ENCODE measurements at places on chromosomes 12 and 14.
A peak's percentile ranks its signal among the peaks of the same experiment; 100 is the strongest.

DNA sequence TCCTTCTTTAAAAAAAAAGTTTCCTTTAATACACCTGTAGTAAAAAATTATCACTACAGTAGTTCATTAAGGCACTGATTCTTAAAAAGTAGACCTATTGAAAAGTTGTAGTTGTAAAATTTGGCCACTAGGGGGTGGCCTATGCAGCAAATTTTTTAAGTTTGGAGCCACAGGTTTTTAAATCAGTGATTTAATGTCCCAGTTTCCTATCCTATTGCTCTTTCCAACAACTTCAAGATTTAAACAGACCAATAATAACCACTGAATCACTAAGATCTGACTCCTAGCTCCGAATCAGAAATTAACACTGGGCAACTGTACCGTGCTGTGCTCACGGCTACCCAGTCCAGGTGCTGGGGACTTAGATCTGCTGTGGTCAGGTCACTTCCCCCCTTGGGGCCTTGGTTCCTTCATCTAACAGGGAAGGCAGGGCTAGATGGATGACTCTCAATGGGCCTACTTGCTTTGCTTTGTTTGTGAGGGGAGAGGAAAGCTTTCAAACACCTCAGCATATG, 279.3 kb downstream of the MED13L start:
- DNase-seq = peak; percentile 42

DNA sequence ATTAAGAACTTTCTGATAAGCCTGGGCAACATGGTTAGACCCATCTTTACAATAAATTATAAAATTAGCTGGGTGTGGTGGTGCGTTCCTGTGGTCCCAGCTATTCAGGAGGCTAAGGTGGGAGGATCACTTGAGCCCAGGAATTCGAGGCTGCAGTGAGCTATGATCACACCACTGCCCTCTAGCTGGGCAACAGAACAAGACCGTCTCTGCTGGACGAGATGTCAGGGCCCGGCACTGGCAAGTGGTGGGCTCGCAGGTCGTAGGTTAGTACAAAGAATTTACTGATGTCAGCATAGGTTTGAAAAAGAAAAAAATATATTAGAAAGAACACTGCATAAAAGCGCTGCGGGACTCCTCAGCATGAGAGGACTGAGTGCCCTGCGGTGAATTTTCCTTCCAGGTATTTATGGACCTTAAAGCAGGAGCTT, 15.7 kb upstream of the VSIG10 start:
- no peak for DNase-seq

GRCh38 chr12:112828541-112828940, 37.0 kb downstream of the RPH3A start:
- no peak for DNase-seq

- peak; percentile 67 for DNase-seq
Observed at GRCh38 chr12:45670346-45671065, 59.0 kb upstream of the ARID2 start.

DNA sequence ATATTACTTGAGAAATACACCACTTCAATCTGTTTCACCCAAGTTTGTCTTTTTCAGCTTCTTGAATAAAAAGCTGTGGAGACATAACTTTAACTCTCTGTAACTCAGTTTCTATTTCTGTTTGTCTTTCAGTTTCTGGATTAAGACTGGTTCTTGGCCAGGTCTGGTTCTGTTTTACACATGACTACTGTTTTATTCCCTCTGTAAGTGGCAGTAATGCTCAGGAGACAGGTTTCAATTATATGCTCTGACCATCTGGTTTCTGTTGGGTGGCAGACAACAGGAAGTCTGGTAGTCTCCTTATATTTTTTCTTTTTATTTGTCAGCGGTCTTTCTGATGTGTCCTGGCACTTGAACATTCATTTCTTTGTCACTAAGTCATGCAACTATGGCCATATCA, 102.9 kb downstream of the RPS29 start:
- no peak for DNase-seq

GRCh38 chr12:76692846-76693245, 71.1 kb upstream of the ZDHHC17 start:
- DNase-seq = no peak

DNA sequence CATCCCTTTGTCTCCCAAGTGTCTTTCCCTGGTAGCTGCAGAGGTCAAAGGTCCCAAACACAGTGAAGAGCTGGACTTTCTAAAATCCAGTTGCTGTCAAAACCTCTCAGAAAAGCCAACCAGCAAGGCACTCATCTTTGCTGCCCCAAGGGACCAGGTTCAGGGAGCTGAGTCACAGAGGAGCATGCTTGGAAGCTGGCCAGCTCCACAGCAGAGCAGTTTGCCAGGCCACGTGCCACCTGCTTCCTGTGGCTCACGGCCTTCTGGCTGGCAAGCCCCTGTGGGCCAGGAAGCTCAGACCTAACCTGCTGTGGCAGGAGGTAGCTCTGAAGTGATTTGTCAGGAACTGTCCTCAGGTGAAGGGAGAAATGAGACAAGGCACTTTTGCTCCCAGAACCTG, 3.6 kb downstream of the ISCU start:
- DNase-seq = peak; percentile 74

DNA sequence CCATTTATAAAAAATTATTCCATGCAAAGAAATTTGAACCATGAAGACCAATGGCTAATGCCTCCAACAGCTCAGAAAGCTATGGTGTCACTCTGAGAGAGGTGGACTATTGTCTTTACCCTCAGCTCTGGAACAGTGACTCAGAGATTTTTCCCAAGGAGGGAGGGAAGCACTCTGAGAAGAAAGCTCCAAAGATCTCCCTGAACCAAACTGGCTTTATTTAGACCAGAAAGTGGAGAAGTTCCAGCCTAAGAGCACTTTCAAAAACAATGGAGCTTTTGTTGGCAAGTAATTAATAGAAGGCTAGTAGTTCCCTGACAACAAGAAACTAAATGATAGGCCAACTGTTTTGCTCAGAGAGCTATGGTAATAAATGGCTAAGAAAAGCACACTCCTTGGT, 599.9 kb upstream of the MDGA2 start:
- DNase-seq = no peak

DNA sequence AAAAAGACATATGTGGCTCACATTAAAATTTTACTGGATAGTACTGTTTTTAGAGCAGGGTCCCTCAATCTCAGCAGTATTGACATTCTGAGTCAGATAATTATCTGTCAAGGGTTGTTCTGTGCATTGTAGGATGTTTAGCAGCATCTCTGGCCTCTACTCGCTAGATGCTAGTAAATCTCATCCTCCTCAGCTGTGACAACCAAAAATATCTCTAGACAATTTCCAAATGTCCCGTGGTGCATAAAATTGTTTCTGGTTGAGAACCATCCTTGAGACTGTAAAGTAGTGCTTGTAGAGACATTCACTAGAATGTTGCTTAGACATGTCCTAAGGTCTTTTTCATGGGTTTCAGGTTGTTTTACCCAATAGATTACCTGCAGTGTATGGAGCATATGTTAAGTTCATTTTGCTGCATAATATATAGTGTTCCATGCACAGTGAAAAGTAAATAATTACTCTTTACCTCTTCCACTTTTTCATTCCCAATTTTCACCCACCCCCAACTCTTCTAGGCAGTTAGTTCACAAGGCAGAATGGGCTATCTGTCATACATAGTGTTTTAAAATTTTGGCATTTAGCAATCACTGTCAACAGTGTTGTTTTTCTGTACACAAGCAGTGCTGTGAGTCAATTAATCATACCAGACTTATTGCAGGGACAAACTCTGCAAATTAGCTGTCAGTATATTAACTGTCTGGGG, 200.2 kb upstream of the SLC38A2 start:
- no peak for DNase-seq

DNA sequence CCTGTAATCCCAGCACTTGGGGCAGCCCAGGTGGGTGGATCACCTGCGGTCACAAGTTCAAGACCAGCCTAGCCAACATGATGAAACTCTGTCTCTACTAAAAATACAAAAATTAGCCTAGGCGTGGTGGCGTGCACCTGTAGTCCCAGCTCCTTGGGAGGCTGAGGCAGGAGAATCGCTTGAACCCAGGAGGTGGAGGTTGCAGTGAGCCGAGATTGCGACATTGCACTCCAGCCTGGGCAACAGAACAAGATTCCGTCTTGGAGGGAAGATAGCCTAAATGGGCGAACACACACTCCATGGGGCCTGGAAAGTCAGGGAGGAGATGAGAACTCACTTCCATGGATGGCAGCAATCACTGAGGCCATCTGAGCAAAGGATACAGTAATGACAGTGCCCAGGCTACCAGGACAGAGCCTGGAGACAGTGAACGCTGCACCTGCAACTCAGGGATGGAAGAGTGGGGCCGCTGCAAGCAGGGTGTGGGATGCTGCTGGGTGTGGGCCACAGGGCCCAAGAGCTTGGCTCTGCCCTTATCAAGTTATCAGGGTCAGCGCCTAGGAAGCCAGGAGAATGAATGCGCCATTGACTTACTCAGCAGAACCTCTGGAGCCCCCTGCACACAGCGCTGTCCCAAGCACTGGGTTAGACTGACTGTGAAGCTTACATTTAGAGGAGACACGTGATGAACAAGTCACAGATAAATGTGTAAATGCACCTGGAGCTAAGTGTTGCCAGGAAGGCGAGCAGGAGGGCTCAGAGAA, 28.9 kb downstream of the FOXN3 start:
- no peak for DNase-seq

GRCh38 chr14:101113835-101114725, 210.6 kb upstream of the RTL1 start:
- no peak for DNase-seq

DNA sequence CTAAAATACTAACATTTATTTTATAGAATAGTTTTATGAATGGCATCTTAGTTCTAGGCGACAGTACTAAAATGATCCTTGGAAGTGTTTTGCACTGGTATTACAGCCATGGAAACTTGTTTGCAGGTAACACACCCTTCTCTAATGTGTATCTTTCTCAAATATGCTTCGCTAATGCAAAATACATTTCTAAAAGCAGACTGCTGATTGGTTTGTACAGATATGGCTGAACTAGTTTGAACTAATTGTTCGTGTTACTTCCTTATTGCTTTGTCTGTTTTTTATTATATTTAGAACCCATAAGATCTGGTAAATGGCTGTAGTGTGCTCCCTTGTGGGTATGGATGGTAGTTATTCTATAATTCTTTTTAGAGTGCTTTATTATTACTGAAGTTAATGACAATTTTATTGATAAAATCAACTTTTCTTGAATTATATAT, 53.0 kb downstream of the ATF7IP start:
- no peak for DNase-seq

DNA sequence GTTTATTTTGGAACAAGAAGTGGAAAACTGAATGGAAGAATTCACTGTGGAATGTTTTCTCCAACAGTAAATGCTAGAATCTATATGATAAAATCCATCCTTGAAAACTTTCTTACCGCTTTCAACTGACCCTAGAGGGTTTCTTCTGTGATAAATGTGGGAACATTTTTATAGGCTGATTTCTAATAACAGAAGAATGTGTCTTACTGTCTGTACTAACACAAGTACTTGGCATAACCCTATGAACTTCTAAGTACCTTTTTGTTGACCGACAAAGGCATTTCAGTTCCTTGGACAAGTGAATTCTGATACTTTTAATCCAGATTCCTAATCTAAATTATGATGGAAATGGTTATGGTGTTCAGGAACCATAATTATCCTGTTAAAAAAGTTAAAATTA, 1109.7 kb upstream of the FLRT2 start:
- no peak for DNase-seq

DNA sequence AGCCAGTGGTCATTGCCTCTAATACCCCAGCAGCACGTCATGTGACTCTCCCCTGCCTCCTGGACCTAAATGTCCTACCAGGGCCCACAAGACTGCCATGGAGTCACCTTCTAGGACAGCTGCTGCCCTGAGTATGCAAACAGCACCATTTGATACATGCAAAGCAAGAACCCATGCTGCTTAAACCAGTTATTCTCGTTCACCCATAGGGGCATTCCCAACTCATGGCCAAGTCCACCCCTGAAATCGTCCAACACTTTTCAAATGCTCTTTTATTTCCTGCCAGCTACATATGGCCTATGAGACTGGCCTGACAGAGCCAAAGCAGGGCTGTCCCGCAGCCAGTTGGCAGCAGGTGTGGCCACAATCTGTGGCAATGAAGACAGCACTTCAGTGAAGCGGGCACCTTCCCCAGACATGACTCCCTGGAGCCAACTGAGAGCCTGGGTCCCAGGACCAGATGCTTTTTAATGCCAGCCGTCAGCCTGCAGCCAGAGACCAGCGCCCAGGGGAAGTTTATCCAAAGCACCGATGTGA, 99.9 kb downstream of the BCAT1 start:
- DNase-seq = no peak

DNA sequence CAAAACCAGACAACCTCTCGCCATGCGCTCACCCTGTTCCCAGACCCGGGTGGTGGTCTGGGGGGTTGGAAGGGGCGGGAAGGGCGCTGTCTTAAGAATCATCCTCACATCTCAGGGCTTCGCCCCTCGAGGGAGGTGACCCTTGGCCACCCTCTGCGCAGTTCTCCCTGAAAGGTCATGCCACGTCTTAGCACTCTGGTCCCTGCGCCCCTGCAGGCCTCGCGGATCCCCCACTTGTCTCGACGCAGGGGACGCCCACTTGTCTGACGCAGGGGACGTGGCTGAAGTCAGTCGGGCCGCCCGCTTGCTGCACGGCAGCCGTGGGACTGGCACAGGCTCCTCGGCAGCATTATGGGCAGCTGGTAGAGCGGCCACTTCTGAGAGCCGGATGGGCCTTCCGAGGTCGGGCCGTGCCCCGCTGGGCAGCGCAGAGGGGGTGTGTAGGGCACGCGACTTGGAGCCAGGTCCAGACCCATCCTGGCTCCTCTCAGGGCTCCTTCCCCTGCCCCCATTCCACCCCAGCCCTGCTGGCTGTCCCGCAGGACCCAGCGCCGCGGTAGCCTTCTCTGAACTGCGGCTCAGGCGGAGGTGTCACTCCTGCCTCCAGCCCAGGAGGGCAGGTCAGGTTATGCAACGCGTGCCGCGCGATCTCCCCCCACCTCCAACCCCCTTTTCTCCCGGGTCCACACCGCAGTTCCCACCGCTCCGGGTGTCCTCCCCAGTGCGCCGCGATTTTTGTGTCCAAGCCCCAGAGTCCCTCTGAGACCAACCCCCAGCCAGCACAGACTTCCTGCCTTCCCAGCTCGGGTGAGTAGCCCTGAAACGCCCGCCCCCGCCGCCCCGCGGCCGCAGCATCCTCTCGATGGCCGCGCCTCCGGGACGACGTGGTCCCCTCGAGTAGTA, 40.9 kb upstream of the CAPRIN2 start:
- DNase-seq = no peak

GRCh38 chr12:97487470-97487869, 24.9 kb downstream of the RMST start:
- no peak for DNase-seq

GRCh38 chr12:42481368-42481767, 108.2 kb downstream of the PRICKLE1 start:
- no peak for DNase-seq
